Activated CD4-positive, alpha-beta T cell treated with anti-CD3 and anti-CD28 coated beads, Interleukin-10, Interleukin-2, amounts not matched to agents 100 ng/mL and 50 ng/mL, durations not matched to agents 16 hours and 8 hours (primary cell): ENCODE measurements at places on chromosomes 1 and 21.

GRCh38 chr1:156140879-156141707 lies 12.3 kb upstream of the SEMA4A start:
- DNase-seq = peak; percentile 53

- peak; percentile 59 for DNase-seq
Measured at GRCh38 chr1:92990828-92991227, 29.6 kb upstream of the DIPK1A start.

GRCh38 chr1:47479664-47480063 lies 41.8 kb downstream of the FOXD2 start:
- no peak for DNase-seq

- DNase-seq = no peak
Measured at GRCh38 chr1:240030236-240030635, 61.4 kb upstream of the FMN2 start.

- no peak for DNase-seq
Measured at GRCh38 chr1:208513799-208514198, 269.6 kb upstream of the PLXNA2 start.

DNA sequence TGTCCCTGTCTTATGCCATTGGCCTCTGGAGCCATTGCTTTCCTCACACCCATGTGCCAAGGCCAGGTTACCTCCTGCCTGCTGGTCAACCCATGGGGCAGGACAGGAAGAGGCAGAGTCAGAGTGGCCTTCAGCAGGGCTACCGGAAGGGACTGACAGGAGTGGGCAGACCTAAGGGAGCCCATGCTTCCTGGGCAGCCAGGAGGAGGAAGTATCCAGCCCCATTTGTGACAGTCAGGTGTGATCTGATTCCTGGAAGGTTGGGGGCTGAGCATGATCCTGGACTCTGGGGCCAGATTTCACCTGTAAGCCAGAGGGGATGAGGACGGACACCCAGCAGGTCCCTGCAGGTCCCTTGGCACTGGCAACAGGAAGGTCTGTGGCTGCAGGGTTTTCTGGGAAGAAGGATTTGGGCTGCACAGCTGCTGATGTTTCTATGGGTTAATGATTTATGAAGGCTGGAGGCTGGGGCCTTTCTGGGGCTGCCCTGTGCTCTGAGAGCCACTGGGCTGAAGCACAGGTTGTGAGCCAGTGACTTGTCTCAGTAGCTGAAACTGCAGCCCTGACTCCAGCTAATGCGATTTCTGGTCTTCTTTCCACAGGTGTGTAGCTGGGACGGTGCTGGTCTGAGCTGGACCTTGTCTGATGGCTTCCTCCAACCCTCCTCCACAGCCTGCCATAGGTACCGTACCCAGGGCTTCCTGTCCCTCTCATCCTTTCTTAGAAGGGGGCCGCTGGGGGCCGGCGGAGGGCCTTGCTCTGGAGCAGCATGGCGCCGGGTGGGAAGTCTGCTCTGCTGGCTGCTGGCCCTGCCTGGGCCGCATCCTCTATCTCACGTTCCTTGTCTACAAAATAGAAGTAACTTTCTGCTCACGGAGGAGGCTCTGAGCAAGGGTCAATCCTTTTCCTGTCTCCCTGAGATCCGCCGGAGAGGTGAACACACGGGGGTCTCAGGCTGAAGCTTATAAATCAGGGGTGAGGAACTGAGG lies 40.7 kb downstream of the ARHGEF10L start:
- DNase-seq = no peak

DNA sequence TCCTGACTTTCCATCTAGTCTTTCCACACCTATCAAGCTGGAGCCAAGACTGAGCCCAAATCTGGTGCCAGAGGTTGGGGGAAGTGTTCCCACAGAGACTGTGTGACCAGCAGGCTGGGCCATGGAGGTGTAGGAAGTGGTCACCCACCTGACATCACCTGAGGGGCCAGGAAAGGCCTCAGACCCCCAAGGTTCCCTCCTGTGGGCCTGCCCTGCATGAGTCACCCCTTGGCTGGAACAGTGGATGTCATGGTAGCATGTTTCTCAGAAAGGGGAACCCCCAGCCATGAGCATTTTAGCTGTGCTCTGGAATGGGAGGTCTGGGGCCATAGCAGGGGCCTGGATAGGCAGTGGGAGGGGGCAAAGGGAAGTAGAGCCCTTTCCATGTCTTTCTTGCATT lies 5.7 kb upstream of the TNFRSF8 start:
- peak; percentile 85 for DNase-seq

DNA sequence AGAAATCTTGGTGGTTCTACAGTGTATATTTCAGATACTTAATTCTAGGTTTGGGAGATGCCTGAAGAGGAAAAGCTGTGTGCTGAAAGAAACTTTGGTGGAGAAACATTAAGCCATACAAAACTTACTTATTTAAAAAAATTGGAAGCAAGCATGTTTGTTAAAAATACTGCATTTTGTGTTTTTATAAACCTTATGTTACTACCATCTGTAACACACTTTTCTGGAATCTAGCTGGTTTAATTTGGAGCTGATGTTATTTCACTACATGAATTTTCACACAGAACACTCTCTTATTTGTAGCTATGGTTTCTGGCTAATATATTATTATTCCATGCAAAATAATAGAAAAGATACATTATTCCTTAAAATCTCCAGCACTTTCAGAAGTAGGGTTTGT lies 710.7 kb downstream of the ADGRL2 start:
- DNase-seq = no peak

- DNase-seq = no peak
Measured at GRCh38 chr21:22278366-22278765, 1280.2 kb downstream of the NCAM2 start.

- no peak for DNase-seq
Measured at GRCh38 chr1:80639777-80640533, 1160.8 kb upstream of the ADGRL2 start.

DNA sequence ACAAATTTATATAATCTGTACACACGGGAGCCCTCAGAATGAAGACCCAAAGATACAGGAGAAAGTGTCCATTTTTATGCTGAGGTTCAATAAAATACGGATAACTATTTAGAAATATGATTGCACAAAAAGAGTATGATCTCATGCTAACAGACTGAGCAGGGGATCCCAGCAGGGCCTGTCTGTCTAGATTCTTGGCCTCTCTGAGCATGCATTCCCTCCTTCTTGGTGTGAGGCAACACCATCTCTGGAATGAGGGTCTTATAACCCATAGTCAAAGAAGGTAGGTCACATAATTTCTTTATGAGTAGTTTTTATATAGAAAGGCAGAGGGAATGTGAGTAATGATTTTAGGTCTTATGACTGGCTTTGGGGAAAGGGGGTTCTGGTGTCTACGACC lies 5.4 kb downstream of the PRMT6 start:
- no peak for DNase-seq

DNA sequence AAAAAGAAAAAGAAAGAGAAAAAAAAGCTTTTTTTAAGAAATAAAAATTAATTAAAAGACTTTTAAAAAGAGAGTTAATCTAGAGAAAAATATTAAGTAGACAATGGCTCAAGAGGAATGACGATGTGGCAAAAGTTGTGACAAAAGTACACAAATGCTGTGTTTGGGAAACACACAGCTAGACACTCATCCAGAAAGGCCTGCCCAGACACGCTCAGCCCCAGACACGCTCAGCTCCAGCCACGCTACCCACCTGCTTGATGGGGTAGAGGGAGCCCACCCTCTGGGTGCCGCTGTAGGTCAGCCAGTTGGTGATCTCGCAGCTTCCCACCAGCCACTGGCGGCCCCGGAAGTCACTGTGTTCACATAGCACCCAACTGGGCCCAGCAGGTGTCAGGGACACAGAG lies 10.2 kb downstream of the CD52 start:
- DNase-seq = no peak

- DNase-seq = no peak
Measured at GRCh38 chr1:223700388-223700918, 11.9 kb upstream of the CAPN2 start.

GRCh38 chr1:18997508-18997907 lies 41.0 kb upstream of the IFFO2 start:
- no peak for DNase-seq

DNA sequence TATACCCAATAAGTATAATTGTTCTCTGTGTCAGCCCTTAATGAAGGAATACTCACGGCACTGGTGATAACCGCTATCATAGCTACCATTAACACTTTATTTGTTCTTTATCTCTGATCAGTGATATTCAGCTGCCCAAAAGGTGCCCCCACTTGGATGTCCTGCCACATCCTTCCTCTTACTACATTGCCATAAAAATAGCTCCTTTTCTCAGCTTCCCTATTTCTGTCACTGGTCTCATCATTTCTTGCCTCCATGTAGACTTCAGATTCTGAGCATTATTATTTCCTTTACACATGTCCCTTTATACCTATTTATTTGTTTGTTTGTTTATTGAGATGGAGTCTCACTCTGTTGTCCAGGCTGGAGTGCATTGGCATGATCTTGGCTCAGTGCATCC lies 2.7 kb upstream of the RAB29 start:
- no peak for DNase-seq

DNA sequence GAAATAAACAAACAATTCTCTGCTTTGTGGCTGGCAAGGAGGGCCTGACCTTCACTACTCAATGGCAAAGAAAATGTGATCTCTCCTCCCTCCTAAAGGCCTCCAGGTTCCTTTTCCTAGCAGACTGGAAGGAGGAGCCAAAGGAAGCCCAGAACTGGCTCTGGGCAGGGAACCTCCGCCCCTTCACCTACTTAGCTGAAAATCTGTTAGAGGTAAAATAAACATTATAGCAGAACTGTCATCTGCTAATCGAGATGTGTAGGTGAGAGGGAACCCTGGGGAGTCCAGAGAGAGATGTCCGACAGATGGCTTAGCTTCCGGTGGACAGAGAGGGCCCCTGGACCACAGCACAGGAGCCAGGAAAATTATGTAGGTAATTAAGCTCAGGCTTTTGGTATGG lies 75.2 kb upstream of the KCNA3 start:
- DNase-seq = no peak

- DNase-seq = no peak
Measured at GRCh38 chr1:234484991-234485739, 6.2 kb upstream of the TARBP1 start.

GRCh38 chr21:39715804-39716397 lies 29.1 kb upstream of the IGSF5 start:
- DNase-seq = peak; percentile 47

GRCh38 chr1:193355178-193355577 lies 168.8 kb upstream of the B3GALT2 start:
- no peak for DNase-seq

DNA sequence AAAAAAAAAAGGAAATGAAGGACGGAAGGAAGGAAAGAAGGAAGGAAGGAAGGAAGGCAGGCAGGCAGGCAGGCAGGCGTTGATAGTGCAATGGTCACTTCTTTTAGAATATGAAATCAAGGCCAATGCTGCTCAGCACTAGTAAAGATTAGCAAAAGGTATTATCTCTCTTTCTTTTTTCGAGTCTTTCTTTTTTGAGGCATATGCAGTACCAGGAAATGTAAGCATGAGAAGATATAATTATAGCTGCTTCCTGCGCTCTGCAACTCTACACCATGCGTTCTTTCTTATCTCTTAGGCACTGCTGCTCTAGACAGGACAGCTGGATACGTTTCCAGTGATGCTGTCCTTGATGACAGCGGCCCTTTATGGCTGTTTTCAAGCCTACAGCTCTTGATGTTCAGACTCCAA lies 1512.5 kb upstream of the B3GALT2 start:
- DNase-seq = no peak

- DNase-seq = no peak
Measured at GRCh38 chr1:193009501-193009900, 49.7 kb downstream of the UCHL5 start.

GRCh38 chr1:65623895-65624294 lies 168.8 kb upstream of the PDE4B start:
- no peak for DNase-seq
